ENCODE measurements at places on chromosomes 13 and 19. TPM values are rescaled to one million over a fixed set of nuclear protein-coding genes. Genes with fewer than 3 reads are reported as not detected.

DNA sequence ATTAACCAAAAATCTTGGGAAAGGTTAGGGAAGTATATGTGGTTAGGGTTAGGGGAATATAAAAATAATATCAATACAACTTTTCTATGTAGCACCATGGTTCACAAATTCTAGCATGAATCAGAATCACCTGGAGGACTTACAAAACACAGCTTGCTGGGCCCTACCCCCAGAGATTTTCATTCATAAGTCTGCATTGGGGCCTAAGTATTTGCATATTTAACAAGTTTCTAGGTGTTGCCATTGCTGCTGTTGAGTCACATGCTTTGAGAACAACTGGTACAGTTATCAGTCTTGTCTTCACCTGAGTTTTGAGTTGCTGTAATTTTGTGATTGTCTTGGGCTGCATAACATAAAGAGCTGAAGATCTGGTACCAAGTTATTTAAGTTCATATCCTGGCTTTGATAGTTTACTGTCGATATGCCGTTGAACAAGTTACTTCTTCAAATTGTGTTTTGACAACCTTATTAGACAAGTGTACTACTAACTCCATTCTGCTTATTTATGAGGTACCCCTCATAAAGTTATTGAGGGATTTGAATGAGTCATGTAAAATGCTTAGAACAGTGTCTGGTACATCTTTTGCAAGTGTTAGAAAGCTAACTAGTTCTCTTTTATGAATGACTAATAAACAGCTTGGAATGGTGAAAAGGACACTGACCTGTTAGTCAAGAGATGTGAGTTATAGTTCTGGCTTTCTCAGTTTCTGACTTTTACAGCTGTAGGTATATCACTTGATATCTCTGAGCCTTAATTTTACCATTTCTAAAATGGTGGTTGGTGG lies 132.9 kb downstream of the PAN3 start:
- no peak overlapping the region for H3K27ac ChIP-seq
- no peak for DNase-seq
- no peak overlapping the region for H3K4me3 ChIP-seq
- no peaks in the 10 kb centered on the region for H3K27me3 ChIP-seq
- H3K4me1 ChIP-seq: no peaks in the 10 kb centered on the region

DNA sequence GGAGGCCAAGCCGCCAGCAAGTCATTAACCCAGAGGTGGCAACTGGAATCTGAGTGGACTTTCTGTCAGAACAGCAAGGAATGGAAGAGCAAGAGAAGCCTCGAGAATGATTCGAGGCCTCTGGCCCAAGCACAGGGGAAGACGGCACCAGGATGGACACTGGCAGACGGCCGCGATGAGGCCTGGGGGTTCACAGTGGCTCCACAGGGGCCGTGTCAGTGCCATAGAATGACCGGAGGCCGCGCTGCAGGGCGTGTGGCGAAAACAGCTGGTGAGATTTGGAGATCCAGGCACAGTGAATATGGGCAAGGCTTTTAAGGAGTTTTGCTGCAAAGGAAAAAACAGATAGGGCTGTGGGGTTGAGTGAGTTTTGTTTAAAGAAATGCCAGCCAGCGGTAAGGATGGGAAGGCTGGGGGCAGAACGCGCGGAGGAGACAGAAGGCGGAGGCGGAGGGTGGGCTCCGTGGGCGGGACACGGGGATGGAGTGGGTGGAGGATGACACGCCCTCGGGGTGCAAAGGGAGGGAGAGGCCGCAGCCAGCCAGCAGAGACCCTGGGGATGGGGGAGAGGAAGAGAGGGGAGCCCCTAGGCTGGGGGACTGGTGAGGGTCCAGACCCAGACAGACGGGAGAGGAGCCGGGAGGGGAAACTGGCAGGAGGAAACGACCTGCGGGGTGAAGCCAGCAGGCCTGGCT lies 130.5 kb downstream of the RNF17 start:
- DNase-seq: no peak
- peaks cover 7% of the 10 kb centered on the region for H3K4me1 ChIP-seq
- H3K27me3 ChIP-seq: no peaks in the 10 kb centered on the region

- peaks cover 24% of the 10 kb centered on the region for H3K4me1 ChIP-seq
- peak overlapping the region; percentile 73 for H3K27ac ChIP-seq
- DNase-seq: no peak
- H3K4me3 ChIP-seq: no peak overlapping the region
Measured at GRCh38 chr13:109744512-109745051, 41.8 kb downstream of the IRS2 start.

GRCh38 chr19:49067554-49067953 lies 2.9 kb upstream of the NTF4 start:
- peaks cover 33% of the 10 kb centered on the region for H3K4me1 ChIP-seq
- no peak overlapping the region for H3K4me3 ChIP-seq
- H3K27ac ChIP-seq: no peak overlapping the region
- H3K36me3 ChIP-seq: no peaks in the 10 kb centered on the region

DNA sequence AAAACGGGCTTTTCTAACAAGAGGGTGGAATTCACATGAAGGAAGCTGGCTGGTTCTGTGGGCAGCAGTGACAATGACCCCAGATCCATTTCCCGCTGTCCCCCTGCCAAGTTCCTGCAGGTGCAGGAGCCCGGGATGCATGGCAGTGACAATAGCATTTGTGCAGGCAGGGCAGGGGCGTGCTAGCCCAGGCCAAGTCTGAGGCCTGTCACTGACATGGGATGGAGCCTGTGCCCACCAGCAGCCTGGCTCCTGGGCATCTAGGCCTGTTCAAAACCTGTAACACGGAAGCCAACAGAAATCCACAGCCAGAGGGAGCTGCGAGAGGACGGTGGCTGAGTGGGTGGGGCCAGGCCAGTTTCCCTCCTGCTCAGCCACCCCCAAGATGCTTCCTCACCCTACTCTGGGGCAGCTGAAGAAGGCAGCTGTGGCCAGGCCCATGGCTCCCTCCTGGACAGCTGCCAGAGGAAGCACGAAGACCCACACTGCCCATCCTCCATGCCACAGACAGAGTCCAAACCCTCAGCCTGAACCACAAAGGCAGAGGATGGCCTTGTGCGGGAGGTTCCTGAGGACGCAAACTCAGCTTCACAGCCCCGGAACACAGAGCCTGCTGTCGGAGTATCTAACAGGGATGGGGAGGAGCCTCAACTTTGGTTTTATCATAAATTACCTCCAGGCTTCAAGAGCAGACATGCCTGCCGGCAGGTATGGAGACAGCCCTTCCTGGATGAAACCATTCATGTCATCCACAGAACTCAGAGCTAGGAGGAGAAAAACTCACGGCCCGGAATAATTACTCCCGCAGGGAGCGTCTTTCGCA lies 74.0 kb downstream of the CEBPG start:
- no peaks in the 10 kb centered on the region for H3K27me3 ChIP-seq
- no peak overlapping the region for H3K27ac ChIP-seq
- H3K4me1 ChIP-seq: no peaks in the 10 kb centered on the region
- peak; percentile 8 for DNase-seq
- H3K36me3 ChIP-seq: no peaks in the 10 kb centered on the region

GRCh38 chr13:37109051-37109678 lies 3.7 kb upstream of the CSNK1A1L start:
- H3K4me1 ChIP-seq: peaks cover 20% of the 10 kb centered on the region
- H3K4me3 ChIP-seq: no peak overlapping the region
- peaks cover 2% of the 10 kb centered on the region for H3K36me3 ChIP-seq
- no peak for DNase-seq
- no peaks in the 10 kb centered on the region for H3K27me3 ChIP-seq

GRCh38 chr13:26896986-26897668 lies 136.5 kb upstream of the GPR12 start:
- DNase-seq: no peak
- H3K4me1 ChIP-seq: peaks cover 21% of the 10 kb centered on the region
- H3K4me3 ChIP-seq: no peak overlapping the region
- H3K27me3 ChIP-seq: no peaks in the 10 kb centered on the region

- peaks cover 2% of the 10 kb centered on the region for H3K27me3 ChIP-seq
- no peak for DNase-seq
- no peak overlapping the region for H3K4me3 ChIP-seq
- H3K36me3 ChIP-seq: peaks cover 6% of the 10 kb centered on the region
- peaks cover 13% of the 10 kb centered on the region for H3K4me1 ChIP-seq
- H3K27ac ChIP-seq: no peak overlapping the region
Measured at GRCh38 chr13:89239361-89240127, 1568.4 kb downstream of the SLITRK5 start.

- H3K27me3 ChIP-seq: no peaks in the 10 kb centered on the region
- no peak overlapping the region for H3K4me3 ChIP-seq
- DNase-seq: peak; percentile 68
- no peaks in the 10 kb centered on the region for H3K36me3 ChIP-seq
- peaks cover 14% of the 10 kb centered on the region for H3K4me1 ChIP-seq
Measured at GRCh38 chr13:28636677-28637317, 22.1 kb upstream of the POMP start.

- DNase-seq: no peak
- H3K27me3 ChIP-seq: no peaks in the 10 kb centered on the region
- H3K27ac ChIP-seq: peak overlapping the region; percentile 93
- peak overlapping the region; percentile 48 for H3K4me3 ChIP-seq
- no peaks in the 10 kb centered on the region for H3K36me3 ChIP-seq
- H3K4me1 ChIP-seq: peaks cover 78% of the 10 kb centered on the region
Measured at GRCh38 chr13:35988648-35989081, 142.5 kb downstream of the DCLK1 start.

DNA sequence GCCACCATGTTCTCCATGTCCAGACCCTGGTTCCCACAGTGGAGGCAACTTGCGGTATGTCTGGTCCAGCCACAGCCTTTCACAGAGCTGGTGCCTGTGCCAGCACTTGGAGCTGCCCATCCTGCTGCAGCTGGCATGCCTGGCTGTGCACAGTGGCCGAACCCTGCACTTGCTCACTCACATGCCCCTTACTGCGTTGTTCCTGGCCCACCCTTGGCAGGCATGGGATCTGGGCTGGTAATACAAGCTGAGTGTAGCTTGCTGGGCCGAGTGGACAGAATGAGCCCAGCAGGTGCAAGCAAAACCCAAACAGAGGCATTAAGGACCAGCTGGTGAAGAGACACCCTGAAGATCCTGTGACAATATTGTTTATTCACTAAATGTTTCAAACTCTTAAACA lies 583.9 kb upstream of the SLITRK6 start:
- H3K4me1 ChIP-seq: peaks cover 5% of the 10 kb centered on the region
- H3K4me3 ChIP-seq: no peak overlapping the region
- no peak overlapping the region for H3K27ac ChIP-seq
- no peak for DNase-seq
- H3K36me3 ChIP-seq: no peaks in the 10 kb centered on the region
- H3K27me3 ChIP-seq: no peaks in the 10 kb centered on the region

DNA sequence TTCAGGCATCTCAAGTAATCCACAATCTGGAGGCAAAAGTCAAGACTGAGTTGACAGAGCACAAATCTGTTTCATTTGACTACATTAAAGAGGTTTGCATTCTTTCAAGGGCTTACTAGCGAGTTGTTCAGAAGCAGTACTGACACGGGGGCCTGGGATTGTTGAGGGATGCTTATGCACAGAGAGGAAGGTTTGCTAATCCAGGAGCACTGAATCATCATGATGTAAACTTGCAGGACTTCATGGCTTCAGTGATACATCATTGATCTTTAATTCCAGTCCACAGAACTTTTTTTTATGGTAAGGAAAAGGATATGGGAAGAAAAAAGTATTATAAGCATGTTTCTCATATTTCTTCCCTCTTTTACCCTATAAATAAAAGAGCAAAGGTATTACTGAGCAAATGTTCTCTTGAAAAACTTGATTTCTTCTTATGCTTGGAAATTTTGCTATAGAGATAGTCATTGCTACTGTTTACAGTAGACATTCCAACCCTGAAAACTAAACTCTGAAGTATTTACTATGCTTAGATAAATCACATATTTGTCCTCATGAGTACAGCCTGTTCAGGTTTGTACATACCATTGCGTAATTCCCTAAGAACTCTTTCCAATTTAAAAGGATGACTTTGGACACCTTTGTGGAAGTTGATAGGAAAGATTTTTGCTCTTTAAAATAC lies 65.8 kb upstream of the KPNA3 start:
- no peaks in the 10 kb centered on the region for H3K27me3 ChIP-seq
- DNase-seq: no peak
- no peak overlapping the region for H3K27ac ChIP-seq
- peaks cover 27% of the 10 kb centered on the region for H3K36me3 ChIP-seq
- H3K4me1 ChIP-seq: no peaks in the 10 kb centered on the region

GRCh38 chr13:27425918-27426630 lies 1.7 kb downstream of the GTF3A start:
- peaks cover 19% of the 10 kb centered on the region for H3K27me3 ChIP-seq
- H3K4me3 ChIP-seq: peak overlapping the region; percentile 80
- peak; percentile 29 for DNase-seq
- H3K4me1 ChIP-seq: peaks cover 21% of the 10 kb centered on the region
- peaks cover 26% of the 10 kb centered on the region for H3K36me3 ChIP-seq
- 0 out of 2 replicates have a peak overlapping the region, but pooled peaks have one; percentile 24 for H3K27ac ChIP-seq

DNA sequence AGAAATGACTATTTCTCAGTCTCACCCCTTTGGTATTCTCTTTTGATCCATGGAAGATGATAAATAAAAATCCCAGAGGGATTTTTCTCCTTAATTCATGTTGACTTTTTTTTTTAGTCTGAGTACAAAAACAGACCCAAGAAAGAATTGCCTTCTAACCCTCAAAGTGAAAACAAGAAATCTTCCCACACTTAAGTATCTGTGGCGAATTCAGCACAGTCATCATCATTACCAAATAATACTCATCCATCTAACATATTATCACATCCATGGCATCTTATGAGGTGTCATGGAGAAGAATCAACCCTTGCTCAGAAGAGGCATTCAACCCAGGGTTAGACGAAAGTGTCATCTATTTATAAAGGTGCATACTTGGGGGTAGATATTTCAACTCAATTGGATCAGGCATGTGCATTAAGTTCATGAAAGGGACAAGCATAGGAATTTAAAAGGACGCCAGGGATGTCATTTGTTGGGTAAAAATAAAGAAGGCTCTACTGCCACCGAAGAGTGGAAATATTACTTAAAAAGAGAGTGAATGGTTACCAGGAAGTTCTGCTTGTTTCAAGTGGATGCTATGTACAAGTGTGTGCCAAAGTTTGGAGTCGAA lies 101.9 kb downstream of the FLT1 start:
- peaks cover 61% of the 10 kb centered on the region for H3K4me1 ChIP-seq
- H3K27ac ChIP-seq: peak overlapping the region; percentile 74

DNA sequence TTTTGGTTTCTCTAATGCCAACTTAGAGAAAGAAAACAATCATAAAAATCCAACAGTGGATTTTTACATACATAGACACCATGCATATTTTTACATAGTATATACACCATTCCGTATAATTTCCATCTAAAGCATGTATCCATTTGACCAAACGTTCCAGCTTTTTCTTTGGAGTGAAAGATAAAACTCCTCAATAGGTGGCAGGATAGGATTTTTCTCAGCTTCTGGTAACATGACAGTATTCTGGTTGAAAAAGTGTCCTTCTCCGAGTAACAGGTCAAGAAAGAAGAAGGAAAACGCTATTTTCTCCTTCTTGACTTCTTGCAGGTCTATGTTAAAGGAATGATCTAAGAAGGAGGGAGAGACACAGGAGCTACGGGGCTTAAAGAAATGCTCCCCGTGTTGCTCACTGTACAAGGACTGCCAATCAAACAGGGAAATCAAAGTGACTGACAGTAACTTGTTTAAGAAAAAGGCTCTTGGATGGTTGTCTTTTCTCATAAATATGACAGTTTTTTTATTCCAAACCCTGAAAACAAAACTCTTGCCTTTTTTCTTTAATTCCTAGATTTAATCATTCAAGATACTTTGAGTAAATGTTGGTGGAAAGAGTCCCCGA lies 11.5 kb downstream of the FLT1 start:
- peaks cover 20% of the 10 kb centered on the region for H3K36me3 ChIP-seq
- H3K27ac ChIP-seq: peak overlapping the region; percentile 81
- peaks cover 83% of the 10 kb centered on the region for H3K4me1 ChIP-seq
- 0 out of 2 replicates have a peak overlapping the region, but pooled peaks have one; percentile 12 for H3K4me3 ChIP-seq
- H3K27me3 ChIP-seq: no peaks in the 10 kb centered on the region
- DNase-seq: no peak

MAMSTR gene
- total RNA-seq: 1.6 TPM

PRR20E gene
- not detected for total RNA-seq

URAD gene
- not detected for total RNA-seq

GAS6 gene
- total RNA-seq: 33.7 TPM

ANKLE1 gene
- total RNA-seq: 9.1 TPM

FBXO17 gene
- total RNA-seq: 16.8 TPM

SMIM24 gene
- total RNA-seq: 2.8 TPM

GPR12 gene
- total RNA-seq: 0.09 TPM
